Immature natural killer cell (primary cell): ENCODE measurements at places on chromosomes 6 and 20. TPM values are rescaled to one million over a fixed set of nuclear protein-coding genes. Genes with fewer than 3 reads are reported as not detected.
A peak's percentile ranks its signal among the peaks of the same experiment; 100 is the strongest.

SUN5 gene
- not detected for polyA plus RNA-seq

ITPR3 gene
- 0.02 TPM for polyA plus RNA-seq

DNA sequence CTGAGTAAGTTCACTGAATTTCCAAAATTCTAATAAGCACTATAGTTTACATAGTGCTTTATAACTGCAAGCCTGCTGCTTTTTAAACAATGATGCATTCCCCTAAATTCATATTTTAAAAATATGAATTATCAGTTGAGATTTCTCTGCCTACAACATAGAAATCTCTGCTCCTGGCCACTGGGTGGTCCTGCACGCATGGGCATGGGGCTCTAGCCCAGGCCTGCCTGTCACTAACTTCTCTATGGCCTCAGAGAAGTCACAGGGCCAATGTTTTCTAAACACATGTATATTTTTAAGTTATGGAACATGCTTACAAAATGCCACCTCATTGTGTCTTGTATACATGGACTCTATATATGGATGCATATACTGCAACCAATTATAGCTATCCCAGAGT is 211.0 kb downstream of the FOXC1 start:
- no peaks in the 10 kb centered on the region for H3K36me3 ChIP-seq
- H3K27me3 ChIP-seq: peaks cover 4% of the 10 kb centered on the region
- H3K4me3 ChIP-seq: no peak overlapping the region
- no peak for DNase-seq

GRCh38 chr20:31749223-31749622 is 10.1 kb downstream of the TPX2 start:
- no peaks in the 10 kb centered on the region for H3K36me3 ChIP-seq
- no peak overlapping the region for H3K27ac ChIP-seq
- no peak overlapping the region for H3K4me3 ChIP-seq
- peaks cover 8% of the 10 kb centered on the region for H3K4me1 ChIP-seq
- H3K27me3 ChIP-seq: no peaks in the 10 kb centered on the region
- no peak for DNase-seq

DNA sequence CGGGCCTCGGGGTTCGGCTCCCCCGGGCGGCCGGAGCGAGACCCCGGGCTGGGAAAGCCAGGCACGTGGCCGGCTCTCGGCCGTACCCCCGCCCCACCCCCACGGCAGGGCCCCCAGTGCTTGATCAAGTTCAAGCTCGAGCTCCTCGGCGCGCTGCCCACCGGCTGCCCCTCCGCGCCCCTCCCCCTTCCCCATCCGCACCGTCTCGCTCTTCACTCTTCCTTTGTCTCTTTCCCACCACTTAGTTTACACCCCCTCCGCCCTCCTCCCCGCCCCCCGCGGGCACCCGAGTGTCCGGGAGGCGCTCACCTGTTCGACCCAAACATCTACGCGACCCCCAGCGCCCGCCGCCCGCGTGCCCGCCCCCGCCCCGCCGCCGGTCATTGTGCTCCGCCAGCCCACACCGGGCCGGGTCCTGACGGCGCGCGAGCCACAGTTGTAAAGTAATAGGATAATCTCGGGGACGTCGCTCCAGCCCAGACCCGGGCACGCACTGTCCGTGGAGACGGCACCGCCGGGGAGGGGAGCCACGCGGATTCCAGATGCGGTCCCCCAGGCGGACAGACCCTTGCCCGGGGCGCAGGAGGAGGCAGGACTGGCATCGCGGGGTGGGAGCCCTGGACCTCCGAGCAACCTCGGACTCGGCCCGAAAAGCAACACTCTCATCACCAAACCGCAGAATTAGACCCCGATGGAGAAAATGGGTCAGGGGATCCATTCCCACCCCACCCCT is 100.7 kb downstream of the NOL4L start:
- peak overlapping the region; percentile 91 for H3K4me3 ChIP-seq
- H3K27ac ChIP-seq: peak overlapping the region; percentile 30
- no peak for DNase-seq
- no peaks in the 10 kb centered on the region for H3K36me3 ChIP-seq
- H3K27me3 ChIP-seq: peaks cover 24% of the 10 kb centered on the region
